Urothelium cell line (cell line): ENCODE measurements at places on chromosomes 5 and 9.

GRCh38 chr9:115946530-115946929 lies 207.1 kb upstream of the PAPPA start:
- peak; percentile 26 for DNase-seq

GRCh38 chr5:143134269-143134668 lies 269.2 kb downstream of the NR3C1 start:
- no peak for DNase-seq

DNA sequence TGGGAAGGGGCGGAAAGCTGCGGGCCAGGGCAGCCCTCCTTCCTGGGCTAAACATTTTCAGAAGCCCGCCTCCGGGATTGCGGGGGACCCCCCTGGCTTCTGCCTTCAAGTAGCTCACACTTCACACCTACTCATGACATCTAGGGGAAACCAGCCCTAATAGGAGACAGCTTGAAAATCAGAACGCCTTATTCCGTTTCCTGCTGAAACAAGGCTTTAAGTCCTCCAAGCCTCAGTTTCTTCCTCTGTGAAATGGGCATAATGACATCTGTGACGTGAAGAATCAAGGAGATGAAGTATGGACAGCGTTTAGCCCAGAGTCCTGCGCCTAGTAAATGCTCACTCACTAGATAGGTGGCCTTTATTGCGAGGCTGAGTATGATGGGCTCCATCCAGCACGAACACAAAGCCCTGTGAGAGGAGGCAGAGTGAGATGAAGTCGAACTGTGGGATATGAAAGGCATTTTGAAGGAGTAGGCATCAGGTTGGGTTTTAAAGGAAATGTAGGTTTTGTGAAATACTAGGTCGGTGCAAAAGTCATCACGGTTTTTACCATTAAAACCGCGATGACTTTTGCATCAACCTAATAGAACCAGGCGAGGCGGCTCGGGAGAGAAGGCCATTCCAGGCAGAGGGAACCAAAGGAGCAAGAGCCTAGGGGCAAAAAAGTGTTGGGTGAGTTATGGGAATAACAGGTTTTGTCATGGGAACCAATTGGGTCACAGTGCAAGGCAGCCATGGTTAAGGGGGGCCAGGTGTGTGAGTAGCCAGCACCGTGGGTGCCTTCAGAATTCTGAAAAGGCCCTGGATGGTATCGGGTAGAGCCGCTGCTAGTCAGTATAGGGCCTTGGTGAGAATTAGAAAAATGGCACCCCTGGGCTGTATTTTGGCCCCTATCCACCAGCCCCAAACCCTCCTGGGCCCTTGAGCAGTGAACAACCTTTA lies 1.0 kb upstream of the TSC1 start:
- DNase-seq = no peak

GRCh38 chr9:19533373-19533772 lies 124.6 kb downstream of the ACER2 start:
- no peak for DNase-seq

DNA sequence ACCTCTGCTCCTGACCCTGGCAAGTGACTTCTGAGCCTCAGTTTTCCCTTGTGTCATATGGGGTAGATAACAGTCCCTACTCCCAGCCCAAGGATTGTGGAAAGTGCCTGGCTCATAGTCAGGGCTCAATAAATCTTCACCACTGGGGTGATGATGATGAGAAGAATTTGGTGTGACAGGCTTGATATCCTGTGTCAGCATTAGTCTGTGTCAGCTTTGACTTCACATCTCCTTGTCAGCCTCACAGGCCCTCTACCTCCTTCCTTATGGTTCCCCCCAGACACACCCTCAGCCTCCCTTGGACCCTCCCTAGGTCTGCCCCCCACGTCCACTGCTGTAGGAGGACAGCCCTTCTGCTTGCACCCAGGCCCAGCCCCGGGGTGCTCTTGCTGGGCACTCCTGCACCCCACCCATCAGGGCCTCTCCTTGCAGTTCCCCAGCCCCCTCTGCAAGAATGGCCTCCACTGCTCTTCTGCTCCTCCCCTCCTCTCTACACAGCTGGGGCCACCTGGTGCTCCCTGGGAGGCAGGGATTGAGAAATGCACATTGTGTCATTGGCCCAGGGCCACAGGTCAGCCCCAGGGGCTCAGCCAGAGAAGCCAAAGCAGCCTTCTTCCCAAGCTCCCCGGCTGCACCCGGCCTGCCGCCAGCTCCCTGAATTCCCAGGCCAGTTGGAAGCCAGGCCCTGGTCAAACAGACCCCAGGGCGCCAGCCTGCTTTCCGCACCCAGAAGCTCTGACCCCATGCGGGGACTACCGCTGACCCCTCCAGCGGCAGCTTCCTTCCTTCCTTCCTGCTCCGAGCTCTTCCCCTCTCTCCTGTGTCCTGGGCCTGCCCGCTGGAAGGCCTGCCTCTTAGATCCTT lies 7.7 kb downstream of the FGFR4 start:
- no peak for DNase-seq

GRCh38 chr5:33657804-33658440 lies 217.2 kb downstream of the TARS1 start:
- peak; percentile 33 for DNase-seq

DNA sequence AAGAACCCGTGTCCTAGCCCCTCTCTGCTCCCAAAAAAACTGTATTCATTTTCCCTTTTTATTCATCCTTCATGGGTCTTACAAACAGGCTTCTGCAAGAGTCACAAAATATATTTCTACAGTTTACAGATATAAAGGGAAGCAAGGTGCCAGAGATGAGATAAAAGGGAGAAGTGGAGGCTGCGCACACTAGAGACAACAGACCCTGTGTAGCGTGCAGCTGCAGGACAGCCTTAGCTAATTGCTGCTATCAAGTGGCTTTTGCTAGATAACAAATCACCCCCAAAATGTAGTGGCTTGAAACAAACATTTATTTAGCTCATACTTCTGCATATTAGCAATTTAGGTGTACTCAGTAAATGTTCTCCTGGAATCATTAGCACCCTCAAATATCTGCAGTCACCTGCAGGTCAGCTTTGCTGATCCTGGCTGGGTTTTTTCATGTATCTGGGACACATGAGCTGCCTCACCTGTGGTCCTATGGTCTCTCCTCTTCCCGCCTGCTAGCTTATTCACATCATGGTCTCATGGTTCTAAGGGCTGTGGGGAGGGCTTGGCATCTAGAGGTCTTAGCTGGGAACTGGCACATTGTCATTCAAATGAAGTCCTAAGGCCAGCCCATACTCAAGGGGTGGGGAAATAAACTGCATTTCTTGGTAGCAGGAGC lies 29.4 kb downstream of the ARHGEF37 start:
- no peak for DNase-seq

DNA sequence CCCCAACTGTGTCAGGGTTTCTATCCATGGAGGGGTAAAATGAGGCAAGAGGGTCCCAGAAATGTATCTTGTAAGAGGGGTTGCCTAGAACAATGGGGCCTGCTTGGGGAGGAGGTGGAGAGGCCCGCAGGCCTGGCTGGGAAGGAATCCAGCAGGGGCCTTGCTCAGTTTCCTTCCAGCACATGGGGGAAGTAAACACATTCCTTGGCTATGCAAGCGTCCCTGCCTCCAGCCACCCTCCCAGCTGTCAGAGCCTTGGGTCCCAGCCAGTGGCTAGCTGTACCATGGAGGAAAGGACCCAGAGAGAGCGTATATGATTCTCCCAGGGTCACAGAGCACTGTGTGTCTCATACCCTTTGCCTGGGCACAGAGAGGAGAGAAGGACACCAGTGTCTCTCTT lies 71.1 kb upstream of the IL17B start:
- no peak for DNase-seq

- DNase-seq = peak; percentile 46
Measured at GRCh38 chr5:68178579-68178978, 37.0 kb upstream of the PIK3R1 start.

DNA sequence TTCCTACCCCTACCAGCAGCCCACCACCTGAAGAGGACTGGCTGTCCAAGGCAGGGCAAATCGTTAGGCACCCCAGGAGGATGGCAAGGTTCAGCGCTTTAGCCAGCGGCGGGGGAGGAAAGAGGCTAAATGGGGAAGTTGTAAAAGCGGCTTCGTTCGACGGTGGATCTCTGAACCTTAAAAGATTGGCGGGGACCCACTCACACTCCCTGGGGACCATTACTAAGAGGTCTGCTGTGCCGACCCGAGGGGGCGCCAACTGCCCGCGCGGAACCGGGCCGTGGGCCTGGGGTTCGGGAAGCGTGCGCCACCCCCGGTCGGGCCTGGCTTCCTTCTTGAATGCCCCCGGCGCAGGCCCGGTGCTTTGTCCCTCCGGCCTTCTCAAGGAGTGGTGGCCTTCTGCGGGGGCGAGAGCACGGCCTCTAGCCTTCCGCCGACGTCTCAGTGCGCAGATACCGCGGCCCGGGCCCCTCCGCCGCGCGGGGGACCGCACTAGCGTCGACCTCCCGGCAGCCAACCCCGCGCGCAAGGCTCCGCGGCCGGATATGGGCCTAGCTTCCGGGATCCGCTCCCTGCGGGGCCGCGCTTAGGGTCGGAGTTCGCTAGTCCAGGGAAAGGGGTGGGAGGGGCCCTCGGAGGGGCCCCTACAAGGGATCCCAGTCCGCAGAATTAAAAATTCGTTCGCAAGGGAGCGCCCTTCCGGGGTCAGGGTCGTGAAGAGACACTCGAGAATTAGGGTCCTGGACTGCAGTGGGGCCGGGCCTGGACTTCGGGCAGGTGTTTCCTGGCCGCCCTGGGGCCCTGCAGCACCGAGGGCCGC lies 10.5 kb downstream of the NR2F1-AS1 start:
- DNase-seq = no peak

DNA sequence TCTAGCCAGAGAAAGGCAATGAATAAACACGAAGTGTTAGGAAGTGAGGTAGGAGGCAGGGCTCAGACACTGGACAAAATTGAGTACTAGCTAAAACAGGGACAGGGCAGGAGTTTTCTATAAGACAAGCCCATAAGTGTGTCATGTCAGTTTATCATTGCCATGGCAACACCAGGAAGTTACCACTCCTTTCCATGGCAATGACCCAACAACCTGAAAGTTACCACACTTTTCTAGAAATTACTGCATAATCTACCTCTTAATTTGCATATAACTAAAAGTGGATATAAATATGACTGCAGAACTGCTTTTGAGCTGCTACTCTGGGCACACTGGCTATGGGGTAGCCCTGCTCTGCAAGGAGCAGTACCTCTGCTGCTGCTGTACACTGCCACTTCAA lies 442.5 kb upstream of the COX7C start:
- DNase-seq = no peak

DNA sequence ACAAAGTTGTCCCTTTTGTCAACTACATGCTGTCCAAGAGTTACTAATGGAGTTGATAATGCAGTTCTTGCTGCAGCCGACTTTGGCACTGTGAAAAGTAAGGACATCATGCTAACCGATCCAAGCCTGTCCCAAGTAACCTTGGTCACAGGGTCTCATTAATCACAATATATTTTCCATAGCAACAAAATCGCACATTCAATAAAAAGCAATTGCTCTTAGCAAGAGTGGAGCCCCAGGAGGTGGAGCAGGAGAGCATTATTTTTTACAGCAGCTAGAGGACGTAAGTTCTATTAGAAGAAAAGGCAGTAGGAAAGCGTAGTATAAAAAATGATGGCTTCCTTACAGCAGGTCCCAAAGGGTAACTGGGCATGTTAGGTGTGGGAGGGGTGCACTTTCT lies 570.3 kb downstream of the EBF1 start:
- DNase-seq = no peak

- DNase-seq = no peak
Measured at GRCh38 chr9:15249981-15250380, 57.0 kb downstream of the TTC39B start.

DNA sequence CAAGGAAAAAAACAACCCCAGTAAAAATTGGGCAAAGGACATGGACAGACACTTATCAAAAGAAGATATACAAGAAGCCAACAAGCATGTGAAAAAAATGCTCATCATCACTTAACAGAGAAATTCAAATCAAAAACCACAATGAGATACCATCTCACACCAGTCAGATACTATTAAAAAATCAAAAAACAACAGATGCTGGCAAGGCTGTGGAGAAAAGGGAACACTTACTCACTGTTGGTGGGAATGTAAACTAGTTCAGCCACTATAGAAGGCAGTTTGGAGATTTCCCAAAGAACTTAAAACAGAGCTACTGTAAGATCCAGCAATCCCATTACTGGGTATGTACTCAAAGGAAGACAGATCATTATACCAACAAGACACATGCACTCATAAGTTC lies 157.4 kb downstream of the EDIL3 start:
- no peak for DNase-seq

- no peak for DNase-seq
Measured at GRCh38 chr9:25048098-25048724, 502.5 kb upstream of the IZUMO3 start.

GRCh38 chr9:3857673-3858072 lies 331.9 kb upstream of the RFX3 start:
- DNase-seq = no peak
